Activated naive CD4-positive, alpha-beta T cell treated with Interleukin-2 at 50 U/mL for 16 hours (primary cell): ENCODE measurements at places on chromosomes 7 and 10.

DNA sequence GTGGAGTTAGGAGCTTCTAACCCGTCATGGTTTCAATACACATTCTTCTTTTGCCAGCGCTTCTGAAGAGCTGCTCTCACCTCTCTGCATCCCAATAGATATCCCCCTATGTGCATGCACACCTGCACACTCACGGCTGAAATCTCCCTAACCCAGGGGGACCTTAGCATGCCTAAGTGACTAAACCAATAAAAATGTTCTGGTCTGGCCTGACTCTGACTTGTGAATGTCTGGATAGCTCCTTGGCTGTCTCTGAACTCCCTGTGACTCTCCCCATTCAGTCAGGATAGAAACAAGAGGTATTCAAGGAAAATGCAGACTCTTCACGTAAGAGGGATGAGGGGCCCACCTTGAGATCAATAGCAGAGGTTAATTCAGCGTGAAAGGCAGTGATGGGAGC, 22.4 kb downstream of the PRSS2 start:
- DNase-seq, result no peak

- DNase-seq, result no peak
These were observed 24.3 kb downstream of the PTPN12 start for GRCh38 chr7:77561352-77561751.

- no peak for DNase-seq
These were observed 72.4 kb downstream of the LMBR1 start for GRCh38 chr7:156820445-156821063.

- DNase-seq, result no peak
These were observed 25.6 kb downstream of the TMEM196 start for GRCh38 chr7:19747740-19748339.

DNA sequence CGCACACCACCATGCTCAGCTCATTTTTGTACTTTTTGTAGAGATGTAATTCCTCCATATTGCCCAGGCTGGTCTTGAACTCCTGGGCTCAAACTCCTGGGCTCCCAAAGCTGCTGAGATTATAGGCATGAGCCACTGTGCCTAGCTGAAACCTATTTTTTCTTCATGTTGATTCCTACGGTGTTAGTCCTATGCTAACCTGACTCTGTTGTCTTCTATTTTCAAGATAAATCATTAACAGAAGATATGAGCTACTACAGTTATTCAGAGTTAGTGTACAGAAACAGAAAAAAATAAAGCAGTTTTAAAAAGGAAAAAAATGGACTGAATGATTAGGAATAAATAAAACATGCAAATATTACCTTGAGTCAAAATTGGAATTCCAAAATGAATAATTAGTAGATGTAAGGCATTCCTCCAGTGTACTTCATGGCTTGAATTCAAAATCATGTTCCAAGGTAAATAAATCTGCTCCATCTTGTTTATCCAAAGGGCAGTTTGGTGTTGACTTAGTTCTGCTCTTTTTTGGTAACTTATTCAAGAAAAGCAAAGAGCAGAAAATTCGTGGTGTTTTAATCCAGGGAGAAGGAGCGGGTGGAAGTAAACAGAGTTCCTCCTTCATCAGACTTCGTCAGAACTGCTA, 185.8 kb downstream of the CACNB2 start:
- DNase-seq, result no peak

GRCh38 chr10:7622969-7623368, 43.8 kb downstream of the ITIH5 start:
- DNase-seq, result no peak
